ENCODE measurements at places on chromosomes 12 and 14.

GRCh38 chr14:54532111-54533012, 22.7 kb downstream of the CGRRF1 start:
- no peak for DNase-seq
- H3K4me3 ChIP-seq = no peak overlapping the region
- H3K27me3 ChIP-seq = no peaks in the 10 kb centered on the region
- no peaks in the 10 kb centered on the region for H3K4me1 ChIP-seq
- no peak overlapping the region for H3K27ac ChIP-seq
- H3K36me3 ChIP-seq = peaks cover 5% of the 10 kb centered on the region

DNA sequence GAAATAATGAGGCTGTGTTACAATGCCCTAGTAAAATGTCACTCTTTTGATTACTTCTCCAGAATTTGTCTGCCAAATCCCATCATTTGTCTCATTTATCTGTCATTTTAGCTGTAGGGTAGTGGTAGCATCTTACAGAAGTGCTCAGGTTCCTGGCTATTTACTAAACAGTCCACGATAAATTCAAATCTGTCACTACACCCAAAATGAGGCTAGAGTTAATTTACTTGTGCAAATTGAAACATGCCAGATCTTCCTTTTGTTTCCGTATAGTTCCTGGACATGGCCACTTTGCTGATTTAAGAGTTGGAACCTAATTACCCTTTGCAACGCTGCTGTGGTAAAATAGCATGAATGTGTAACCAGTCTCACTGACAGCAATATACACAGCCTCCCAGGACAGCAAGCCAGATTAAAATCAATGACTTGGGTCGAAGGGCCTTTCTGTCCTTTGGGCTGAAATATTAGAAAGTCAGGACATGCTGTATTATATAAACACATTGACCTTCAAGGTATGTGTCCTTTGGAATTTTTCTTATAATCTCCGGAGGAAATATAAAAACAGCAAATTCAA, 485.4 kb downstream of the MDGA2 start:
- no peaks in the 10 kb centered on the region for H3K27me3 ChIP-seq
- DNase-seq = no peak
- H3K4me1 ChIP-seq = no peaks in the 10 kb centered on the region
- H3K4me3 ChIP-seq = no peak overlapping the region

GRCh38 chr14:69675877-69676416, 64.6 kb downstream of the SUSD6 start:
- peak overlapping the region; percentile 98 for H3K27ac ChIP-seq
- no peaks in the 10 kb centered on the region for H3K27me3 ChIP-seq
- peaks cover 78% of the 10 kb centered on the region for H3K4me1 ChIP-seq
- peak; percentile 54 for DNase-seq

GRCh38 chr14:72675126-72675525, 218.8 kb downstream of the DPF3 start:
- peaks cover 28% of the 10 kb centered on the region for H3K36me3 ChIP-seq
- no peak for DNase-seq
- H3K27ac ChIP-seq = no peak overlapping the region
- H3K4me1 ChIP-seq = no peaks in the 10 kb centered on the region

- H3K36me3 ChIP-seq = peaks cover 21% of the 10 kb centered on the region
- H3K4me1 ChIP-seq = no peaks in the 10 kb centered on the region
- no peaks in the 10 kb centered on the region for H3K27me3 ChIP-seq
- no peak overlapping the region for H3K4me3 ChIP-seq
Observed at GRCh38 chr14:75025082-75025481, 22.4 kb downstream of the EIF2B2 start.

DNA sequence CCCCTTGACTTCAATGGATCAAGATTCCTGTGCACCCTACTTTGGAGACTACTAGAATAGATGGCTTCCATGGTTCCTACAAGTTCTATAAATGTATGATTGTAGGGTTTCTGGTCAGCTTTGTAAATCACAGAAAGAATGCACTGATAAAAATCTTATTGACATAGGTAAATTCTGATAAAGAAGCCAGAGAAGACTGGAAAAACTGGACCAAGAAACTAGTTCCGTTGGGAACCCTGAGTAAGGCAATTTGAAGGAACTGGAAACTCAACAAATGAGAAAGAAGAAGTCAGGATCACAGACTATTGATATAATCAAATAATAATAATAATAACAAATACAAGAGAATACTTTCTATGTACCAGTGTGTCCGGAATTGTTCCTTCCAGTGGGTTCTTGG, 15.4 kb upstream of the MGST1 start:
- no peaks in the 10 kb centered on the region for H3K4me1 ChIP-seq
- H3K27me3 ChIP-seq = no peaks in the 10 kb centered on the region
- H3K4me3 ChIP-seq = no peak overlapping the region
- H3K36me3 ChIP-seq = no peaks in the 10 kb centered on the region
- no peak overlapping the region for H3K27ac ChIP-seq

DNA sequence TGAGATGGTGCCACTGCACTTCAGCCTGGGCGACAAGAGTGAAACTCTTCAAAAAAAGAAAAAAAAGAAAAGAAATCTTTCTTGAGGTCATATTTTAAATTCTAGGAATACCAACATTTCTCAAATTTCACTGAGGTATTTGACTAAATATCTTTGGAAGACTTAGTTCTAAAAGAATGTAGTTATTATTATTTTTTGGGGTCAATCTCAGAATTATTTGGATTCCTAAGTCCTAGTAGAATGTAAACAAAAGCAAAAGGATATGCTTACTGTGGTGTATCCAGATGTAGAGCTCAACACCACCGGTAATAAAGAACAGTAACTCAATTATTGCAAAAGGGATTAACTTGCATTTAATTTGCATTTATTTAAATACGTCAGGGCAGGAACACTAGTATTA, 25.0 kb downstream of the PRICKLE1 start:
- H3K27me3 ChIP-seq = peaks cover 1% of the 10 kb centered on the region
- no peaks in the 10 kb centered on the region for H3K4me1 ChIP-seq
- H3K36me3 ChIP-seq = no peaks in the 10 kb centered on the region
- no peak for DNase-seq
- H3K4me3 ChIP-seq = no peak overlapping the region
- no peak overlapping the region for H3K27ac ChIP-seq

DNA sequence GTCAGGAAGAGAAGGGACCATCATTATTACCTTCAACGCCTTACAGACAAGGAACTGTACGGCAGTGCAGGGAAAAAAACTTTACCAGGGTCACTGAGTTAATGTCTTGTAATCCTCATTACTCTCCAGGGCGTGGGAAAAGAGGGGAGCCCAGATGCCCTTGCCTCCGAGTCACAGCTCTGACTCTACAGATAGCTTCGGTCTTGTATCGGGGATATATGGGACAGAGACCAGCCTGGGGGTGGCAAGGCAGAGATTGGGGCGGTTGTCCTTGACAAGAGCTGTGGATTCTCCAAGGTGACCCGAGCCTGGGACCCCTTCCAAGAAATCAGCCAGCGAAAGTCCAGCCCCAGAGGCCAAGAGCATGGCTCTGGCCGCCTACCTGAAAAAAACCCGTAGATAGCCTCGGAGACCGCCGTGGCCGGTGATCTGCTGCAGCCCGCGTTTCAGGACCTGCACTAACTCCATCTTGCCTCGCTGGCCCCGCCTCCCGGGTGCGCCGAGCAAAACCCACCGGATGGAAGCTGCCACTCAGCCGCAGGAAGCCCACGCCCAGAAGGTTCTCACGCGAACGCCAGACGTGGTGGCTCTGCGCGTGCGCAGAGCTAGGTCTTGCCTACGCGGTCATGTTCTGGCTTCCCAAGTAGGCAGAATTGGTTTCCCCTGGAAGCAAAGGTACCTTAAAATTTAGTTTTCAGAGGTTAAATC, at the start of gene NDUFA12:
TSS of gene NDUFA12 (minus strand) at position 485 of the 708 bp plus-strand sequence. CDS start at position 468, 17 bp downstream.
- DNase-seq = peak; percentile 94
- H3K36me3 ChIP-seq = peaks cover 24% of the 10 kb centered on the region
- H3K27ac ChIP-seq = peak within 1 kb of the TSS; percentile 93
- peaks cover 30% of the 10 kb centered on the region for H3K4me1 ChIP-seq
- no peaks in the 10 kb centered on the region for H3K27me3 ChIP-seq

- DNase-seq = no peak
- no peak overlapping the region for H3K4me3 ChIP-seq
- H3K4me1 ChIP-seq = no peaks in the 10 kb centered on the region
- no peaks in the 10 kb centered on the region for H3K36me3 ChIP-seq
- no peaks in the 10 kb centered on the region for H3K27me3 ChIP-seq
- H3K27ac ChIP-seq = no peak overlapping the region
Observed at GRCh38 chr14:100955201-100955600, 51.7 kb upstream of the RTL1 start.

DNA sequence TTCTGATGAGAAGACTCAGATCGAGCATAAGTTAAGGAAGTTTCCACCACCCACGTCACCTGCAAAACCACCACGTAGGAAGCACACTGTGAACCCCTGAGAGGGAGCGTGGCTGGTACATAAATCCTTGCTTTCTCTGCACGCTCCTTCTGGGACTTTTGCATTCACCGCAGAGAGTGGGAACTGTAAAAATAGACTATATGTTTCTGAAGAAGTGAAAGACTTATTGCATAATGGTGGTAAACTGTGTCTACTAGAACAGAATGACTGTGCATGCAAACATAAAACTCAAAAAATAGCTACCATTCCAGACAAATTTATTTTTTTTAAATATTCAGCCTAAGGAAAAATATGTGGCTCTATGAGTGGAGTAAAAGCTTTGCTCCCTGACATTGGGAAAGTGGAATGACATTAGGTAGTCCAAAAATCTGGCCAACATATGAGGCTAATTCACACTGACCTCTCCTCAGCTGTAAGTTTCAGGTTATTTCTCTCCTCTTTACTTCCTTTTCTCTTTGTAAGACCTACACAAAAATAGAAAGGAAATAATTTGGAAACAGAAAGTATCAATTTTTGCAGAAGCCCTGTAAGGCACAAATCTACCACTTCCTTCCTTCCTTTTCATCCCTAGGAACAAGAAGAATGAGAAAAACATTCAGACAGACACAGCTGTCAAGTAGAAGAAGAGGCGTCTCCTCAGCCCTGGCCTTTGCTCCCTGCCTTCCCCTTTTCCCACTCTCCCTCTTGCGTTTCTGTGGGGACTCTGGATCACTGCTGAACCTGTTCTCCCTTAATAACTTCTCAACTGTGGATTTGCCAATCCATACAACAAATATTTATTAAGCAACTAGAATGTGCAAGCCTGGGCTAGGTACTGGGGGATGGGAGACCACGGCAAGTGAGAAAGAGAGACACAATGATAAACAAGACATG, 264.3 kb upstream of the FOXN3 start:
- peaks cover 45% of the 10 kb centered on the region for H3K4me1 ChIP-seq
- no peaks in the 10 kb centered on the region for H3K27me3 ChIP-seq
- peaks cover 5% of the 10 kb centered on the region for H3K36me3 ChIP-seq
- peak; percentile 22 for DNase-seq

DNA sequence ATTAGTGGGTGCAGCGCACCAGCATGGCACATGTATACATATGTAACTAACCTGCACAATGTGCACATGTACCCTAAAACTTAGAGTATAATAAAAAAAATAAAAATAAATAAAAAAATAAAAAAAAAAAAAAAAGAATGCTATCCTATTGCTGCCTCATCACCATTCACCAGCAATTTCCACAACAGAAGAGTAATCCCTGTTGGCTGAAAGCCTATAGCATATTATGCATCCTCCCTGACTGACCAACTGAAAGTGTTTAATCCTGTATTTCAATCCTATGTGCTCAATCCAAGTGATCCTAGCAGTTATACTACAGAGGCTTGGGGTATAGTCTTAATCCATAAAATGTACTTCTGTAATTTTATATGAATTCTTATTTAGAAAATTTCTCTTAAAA, 18.5 kb downstream of the DICER1 start:
- no peaks in the 10 kb centered on the region for H3K27me3 ChIP-seq
- no peak overlapping the region for H3K27ac ChIP-seq
- H3K36me3 ChIP-seq = peaks cover 14% of the 10 kb centered on the region
- peaks cover 64% of the 10 kb centered on the region for H3K4me1 ChIP-seq
- no peak for DNase-seq

GRCh38 chr12:132739600-132740312, 21.9 kb downstream of the ANKLE2 start:
- no peak for DNase-seq
- H3K27me3 ChIP-seq = no peaks in the 10 kb centered on the region
- H3K36me3 ChIP-seq = peaks cover 74% of the 10 kb centered on the region
- peaks cover 7% of the 10 kb centered on the region for H3K4me1 ChIP-seq
- H3K27ac ChIP-seq = no peak overlapping the region

DNA sequence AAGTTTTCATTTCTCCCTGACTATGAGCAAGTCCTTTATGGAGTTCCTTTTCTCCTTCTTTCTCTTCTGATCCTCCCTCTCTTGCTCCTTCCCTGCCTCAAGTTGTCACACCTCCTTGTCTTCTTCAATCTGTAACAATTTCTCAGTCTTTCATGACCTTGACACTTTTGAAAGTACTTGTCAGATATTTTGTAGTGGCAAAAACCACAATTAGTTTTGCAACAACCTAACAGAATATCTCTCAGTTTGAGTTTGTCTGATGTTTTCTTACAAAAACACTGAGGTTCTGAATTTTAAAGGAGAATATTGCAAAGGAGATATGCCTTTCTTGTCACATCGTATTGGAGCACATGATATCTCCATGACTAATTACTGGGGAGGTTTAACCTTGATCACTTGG, 4.1 kb upstream of the CRADD start:
- H3K27ac ChIP-seq = no peak overlapping the region
- no peaks in the 10 kb centered on the region for H3K27me3 ChIP-seq
- peaks cover 22% of the 10 kb centered on the region for H3K4me1 ChIP-seq
- DNase-seq = no peak
- peaks cover 4% of the 10 kb centered on the region for H3K36me3 ChIP-seq

DNA sequence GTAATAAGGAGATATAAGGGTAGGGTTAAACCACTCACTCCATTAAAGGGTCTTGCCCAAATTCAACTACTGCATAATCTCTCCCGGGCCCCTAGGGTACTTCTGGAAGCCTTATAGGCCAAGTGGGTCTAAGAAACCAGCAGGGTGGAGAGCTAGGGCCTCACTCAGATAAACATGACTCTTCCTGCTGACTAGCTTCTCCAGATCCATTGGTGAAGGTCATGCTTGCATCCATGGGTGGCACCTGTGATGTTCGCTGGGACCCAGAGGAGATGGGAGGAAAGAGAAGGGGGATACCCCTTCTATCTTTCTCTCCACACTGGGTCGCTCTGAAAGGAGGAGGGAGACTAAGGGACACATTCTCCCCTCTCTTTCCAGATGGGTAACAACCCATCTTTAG, 36.1 kb upstream of the HIGD1C start:
- DNase-seq = no peak
- no peak overlapping the region for H3K4me3 ChIP-seq
- H3K27me3 ChIP-seq = peaks cover 3% of the 10 kb centered on the region
- H3K27ac ChIP-seq = no peak overlapping the region
- H3K4me1 ChIP-seq = no peaks in the 10 kb centered on the region
